ENCODE measurements at places on chromosomes 7 and 10. TPM values are rescaled to one million over a fixed set of nuclear protein-coding genes. Genes with fewer than 3 reads are reported as not detected.
A peak's percentile ranks its signal among the peaks of the same experiment; 100 is the strongest.

Gene COL26A1
- not detected for total RNA-seq

DNA sequence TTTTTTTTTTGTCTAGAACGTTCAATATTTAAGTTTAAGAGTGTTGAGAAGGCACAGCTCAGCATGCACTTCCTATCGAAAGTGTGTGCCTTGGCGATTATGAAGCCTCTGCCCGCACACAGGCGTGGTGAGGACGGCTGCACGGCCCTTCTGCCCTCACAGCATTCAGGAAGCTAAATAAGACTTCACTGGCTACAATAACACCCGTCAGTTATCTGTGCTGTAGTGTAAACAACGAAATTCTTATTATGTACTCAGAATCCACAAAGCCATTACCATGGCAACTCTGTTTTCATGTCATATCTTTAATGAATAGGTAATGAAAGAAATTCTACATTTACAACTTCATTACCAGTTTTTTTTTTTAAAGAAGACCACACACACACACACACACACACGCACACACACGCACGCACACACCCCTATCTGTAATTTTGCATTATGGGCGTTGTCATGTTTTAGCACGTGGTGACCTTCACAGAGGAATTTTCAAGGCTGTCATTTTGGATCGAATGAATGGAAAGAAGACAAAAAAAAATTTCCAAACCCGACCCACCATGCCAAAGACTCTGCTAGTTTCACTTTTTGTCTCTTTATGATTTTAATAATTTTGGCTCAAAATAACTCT lies 254.8 kb upstream of the CTBP2 start:
- DNase-seq: no peak
- H3K36me3 ChIP-seq: no peaks in the 10 kb centered on the region
- H3K27me3 ChIP-seq: no peaks in the 10 kb centered on the region
- no peak overlapping the region for H3K4me3 ChIP-seq

DNA sequence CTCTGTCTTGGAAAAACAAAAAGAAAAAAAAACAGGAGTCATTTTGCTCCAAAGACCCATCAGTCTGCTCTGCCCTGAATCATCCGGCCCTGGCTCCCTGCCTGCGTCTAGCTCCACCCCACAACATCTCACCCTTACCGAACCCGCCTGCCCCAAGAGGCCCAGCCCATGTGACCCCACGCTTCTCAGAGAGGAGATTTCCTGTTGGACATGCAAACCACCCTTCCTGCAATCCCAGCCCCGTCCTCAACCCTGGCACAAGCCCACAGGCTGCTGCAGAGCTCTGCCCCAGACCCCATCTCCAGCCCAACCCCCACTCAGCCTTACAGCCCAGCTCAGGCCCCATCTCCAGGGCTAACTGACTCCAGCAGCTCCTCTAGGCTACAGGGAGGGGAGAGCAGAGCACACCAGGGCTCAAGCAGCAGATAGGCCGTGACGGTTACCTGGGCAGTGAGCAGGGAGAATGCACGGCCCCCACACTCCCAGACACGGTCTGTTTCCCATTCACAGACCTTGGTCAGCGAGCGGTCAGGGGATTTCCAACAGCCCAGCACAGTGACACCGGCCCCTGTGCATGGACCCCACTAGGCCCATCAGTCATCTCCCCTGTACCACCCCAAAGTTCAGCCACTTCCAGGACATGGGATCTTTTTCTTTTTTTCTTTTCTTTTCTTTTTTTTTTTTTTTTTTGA lies 69.9 kb upstream of the GTF2I start:
- no peak for DNase-seq
- H3K4me1 ChIP-seq: no peaks in the 10 kb centered on the region
- no peaks in the 10 kb centered on the region for H3K27me3 ChIP-seq
- H3K27ac ChIP-seq: no peak overlapping the region

DNA sequence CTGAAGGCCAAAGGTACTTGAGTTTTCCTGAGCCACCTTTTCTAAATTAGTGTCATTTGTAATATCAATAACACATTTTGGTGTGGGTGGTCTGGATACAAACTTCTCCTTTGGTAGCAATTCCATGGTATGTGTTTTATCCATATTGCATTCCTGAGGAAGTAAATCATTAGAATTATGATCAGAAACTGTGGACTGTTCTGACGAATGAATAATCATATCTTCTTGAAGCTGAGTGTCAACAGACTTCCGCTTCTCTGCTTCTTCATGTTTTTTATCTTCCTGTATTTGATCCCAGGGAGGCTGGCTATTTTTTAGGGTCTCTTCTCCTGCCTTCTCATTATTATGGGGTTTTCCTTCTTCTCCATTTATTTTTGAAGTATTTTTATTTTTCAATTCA lies 81.4 kb downstream of the NRBF2 start:
- H3K36me3 ChIP-seq: peaks cover 39% of the 10 kb centered on the region
- no peak for DNase-seq
- peaks cover 51% of the 10 kb centered on the region for H3K4me1 ChIP-seq
- no peak overlapping the region for H3K4me3 ChIP-seq

GRCh38 chr7:18390535-18390907 lies 105.0 kb upstream of the HDAC9 start:
- H3K4me1 ChIP-seq: no peaks in the 10 kb centered on the region
- DNase-seq: no peak
- H3K27me3 ChIP-seq: peaks cover 1% of the 10 kb centered on the region
- H3K27ac ChIP-seq: no peak overlapping the region
- no peak overlapping the region for H3K4me3 ChIP-seq

DNA sequence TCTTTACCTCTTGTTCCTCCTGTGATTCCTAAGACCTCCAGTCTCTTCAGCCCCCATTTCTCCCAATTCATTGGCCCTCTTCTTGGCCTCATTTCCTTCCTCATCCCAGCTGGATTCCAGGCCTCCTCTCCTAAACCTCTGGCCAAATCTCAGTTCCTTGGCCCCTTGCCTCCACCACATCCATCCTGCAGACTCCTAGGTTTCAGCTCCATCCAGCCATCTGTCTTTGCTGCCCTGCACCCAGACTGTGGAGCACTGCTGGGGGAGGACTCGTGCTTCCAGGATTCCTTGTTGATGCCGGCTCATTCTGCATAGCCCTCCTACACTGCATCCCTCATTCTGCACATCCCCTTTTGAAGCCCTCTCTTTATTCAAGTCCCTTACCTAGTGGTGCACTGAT lies 6.7 kb downstream of the PLAC9 start:
- no peak overlapping the region for H3K4me3 ChIP-seq
- H3K27me3 ChIP-seq: peaks cover 18% of the 10 kb centered on the region
- no peaks in the 10 kb centered on the region for H3K36me3 ChIP-seq
- no peak overlapping the region for H3K27ac ChIP-seq
- peaks cover 3% of the 10 kb centered on the region for H3K4me1 ChIP-seq

GRCh38 chr7:44748948-44749731 lies 493 bp downstream of the ZMIZ2 start:
- H3K36me3 ChIP-seq: peaks cover 8% of the 10 kb centered on the region
- peaks cover 44% of the 10 kb centered on the region for H3K4me1 ChIP-seq
- peak overlapping the region; percentile 87 for H3K27ac ChIP-seq
- no peaks in the 10 kb centered on the region for H3K27me3 ChIP-seq
- DNase-seq: peak; percentile 34

DNA sequence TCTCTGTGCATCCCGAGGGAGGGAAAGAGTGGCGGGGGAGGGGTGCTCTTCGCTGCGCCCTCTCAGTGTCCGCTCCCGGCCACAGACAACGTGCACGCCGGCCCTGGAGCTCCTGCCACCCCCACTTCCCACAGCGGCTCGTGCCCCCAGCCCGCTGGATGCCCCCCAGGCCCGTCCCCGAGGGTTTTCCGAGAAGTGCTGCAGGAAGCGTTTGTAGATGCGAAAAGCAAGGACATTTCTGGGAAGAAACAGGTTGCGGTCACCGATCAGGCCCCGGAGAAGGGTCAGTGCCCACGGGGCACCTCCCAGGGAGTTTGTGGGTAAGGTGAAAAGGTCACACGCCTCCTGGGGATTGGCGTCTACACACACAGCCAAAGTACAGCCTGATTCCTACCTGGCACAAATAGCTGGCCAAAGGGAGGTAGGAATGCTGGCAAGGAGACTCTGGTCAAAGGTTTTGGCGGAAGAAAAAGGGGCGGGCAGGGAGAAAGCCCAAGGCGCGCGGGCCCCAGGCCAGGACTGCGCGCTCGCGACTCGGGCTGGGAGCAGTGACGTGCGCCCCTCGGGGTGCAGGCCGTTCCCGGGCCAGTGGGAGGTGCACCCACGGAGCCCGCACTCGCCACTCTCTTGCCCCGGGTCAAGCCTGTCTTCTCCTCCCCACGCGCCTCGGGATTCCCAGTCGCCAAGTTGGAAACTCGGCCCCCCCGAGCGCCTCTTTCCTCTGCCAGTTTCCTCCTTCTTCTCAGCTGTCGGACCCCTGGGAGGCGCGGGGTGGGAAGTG lies 1.5 kb upstream of the NRP1 start:
- no peak overlapping the region for H3K27ac ChIP-seq
- H3K4me3 ChIP-seq: peak overlapping the region; percentile 44

Gene COL13A1
- total RNA-seq: not detected

DNA sequence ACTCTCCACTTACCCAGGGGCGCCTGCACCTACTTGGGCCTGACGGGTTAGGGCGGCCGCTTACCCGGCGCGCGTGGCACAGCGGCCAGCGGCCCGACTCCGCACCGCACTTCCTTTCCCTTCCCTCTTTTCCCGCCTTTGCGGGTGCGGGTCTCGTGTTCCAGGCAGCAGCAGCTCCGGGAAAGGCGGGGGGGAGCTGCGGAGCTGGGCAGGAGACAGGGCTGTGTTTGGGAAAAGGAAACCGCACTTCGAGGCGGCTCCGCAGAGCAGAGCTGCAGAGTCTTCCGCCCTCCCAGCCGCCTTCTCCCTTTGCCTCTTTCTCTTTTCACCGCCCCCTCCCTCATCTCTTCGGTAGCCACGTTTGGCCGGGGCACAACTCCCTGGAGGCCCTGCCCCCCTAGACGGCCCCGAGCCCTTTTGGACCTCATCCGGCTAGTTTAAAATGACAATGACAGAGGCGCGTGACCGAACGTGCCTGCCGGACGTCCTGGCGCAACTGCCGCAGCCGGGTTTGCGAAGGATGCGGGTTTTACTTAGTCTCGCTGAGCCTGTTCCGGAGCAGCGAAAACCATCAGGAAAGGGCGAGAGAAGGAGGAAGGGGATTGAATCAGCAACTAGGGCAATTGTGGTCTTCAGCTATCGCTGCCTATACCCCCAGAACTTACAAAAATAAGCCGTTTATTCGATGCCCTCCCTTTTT lies 7.9 kb upstream of the PAX2 start:
- DNase-seq: no peak
- no peak overlapping the region for H3K27ac ChIP-seq
- peaks cover 83% of the 10 kb centered on the region for H3K27me3 ChIP-seq
- peaks cover 30% of the 10 kb centered on the region for H3K4me1 ChIP-seq

GRCh38 chr10:14549496-14549895 lies 218.8 kb upstream of the FRMD4A start:
- no peak overlapping the region for H3K4me3 ChIP-seq
- peak overlapping the region; percentile 73 for H3K27ac ChIP-seq
- peaks cover 89% of the 10 kb centered on the region for H3K4me1 ChIP-seq
- H3K36me3 ChIP-seq: peaks cover 32% of the 10 kb centered on the region

Gene IGFBP1
- not detected for total RNA-seq

- no peak for DNase-seq
- H3K4me3 ChIP-seq: no peak overlapping the region
- H3K4me1 ChIP-seq: no peaks in the 10 kb centered on the region
- H3K27ac ChIP-seq: no peak overlapping the region
- H3K27me3 ChIP-seq: no peaks in the 10 kb centered on the region
Measured at GRCh38 chr10:36473122-36473521, 652.3 kb upstream of the ANKRD30A start.

- H3K4me1 ChIP-seq: peaks cover 46% of the 10 kb centered on the region
- no peaks in the 10 kb centered on the region for H3K27me3 ChIP-seq
- peaks cover 5% of the 10 kb centered on the region for H3K36me3 ChIP-seq
- peak; percentile 98 for DNase-seq
- H3K27ac ChIP-seq: peak within 1 kb of the TSS; percentile 99
Measured at GRCh38 chr10:130110246-130111112, at the start of gene C10orf143. TSS of gene C10orf143 (minus strand) at chr10:130110830. CDS start at chr10:130110772, 58 bp downstream.

Gene MCU
- 19.3 TPM for total RNA-seq

Gene HECTD2
- 4.0 TPM for total RNA-seq

DNA sequence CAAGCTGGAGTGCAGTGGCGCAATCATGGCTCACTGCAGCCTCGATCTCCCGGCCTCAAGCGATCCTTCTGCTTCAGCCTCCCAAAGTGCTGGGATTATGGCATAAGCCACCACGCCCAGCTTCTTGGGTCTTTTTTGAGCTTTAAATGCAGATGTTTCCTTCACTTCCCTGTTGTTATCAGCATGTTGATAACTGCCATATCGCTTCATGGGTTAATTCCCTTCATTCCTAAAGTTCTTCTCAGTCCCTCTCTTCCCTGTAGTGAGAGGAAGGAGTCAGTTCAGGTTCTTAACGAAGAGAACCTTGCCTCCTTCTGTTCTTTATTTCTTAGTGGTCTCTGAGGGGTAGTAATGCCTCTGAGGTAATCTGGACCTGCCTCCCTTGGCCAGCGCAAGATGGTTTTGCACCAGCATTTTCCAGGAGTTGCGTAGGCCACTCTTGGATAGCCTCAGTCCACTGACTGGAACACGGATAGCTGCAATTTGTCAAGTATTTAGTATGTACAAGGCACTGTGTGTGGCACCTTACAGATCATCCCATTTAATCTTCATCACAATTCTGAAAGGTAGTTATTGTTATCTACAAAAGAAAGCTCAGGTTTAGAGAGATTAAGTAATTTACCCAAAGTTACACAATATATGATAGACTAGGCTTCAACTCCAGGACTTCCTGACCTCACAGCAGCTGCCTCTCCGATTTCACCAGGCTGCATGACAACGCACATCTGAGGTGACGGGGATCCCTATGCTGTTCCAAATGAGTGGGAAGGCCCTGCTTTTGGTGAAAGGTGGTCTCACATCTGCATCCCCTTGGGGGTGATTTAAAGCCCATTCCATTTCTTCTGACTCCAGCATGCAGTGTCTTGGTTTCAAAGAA lies 60.5 kb downstream of the GATA3 start:
- H3K27me3 ChIP-seq: no peaks in the 10 kb centered on the region
- no peak overlapping the region for H3K4me3 ChIP-seq
- DNase-seq: no peak
- no peaks in the 10 kb centered on the region for H3K4me1 ChIP-seq
- no peaks in the 10 kb centered on the region for H3K36me3 ChIP-seq

DNA sequence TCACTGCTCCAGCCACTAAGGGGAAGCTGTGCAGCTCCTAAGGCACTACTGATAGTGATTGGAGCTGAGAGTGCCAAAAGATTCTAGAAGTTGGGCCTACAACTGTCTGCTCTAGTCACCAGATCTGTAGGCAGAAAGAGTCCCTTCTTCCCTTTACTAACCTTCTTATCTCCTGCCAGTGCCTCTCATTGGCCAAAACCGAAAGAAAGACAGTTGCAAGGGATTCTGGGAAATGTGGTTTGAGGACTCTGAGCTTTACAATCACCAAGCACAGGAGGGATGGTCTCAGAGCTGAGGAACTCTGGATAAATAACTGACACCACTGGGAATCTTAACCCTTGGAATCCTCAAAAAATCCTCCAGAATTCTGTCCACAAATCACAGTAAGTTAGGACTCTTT lies 615.8 kb downstream of the CCSER2 start:
- H3K4me3 ChIP-seq: no peak overlapping the region
- H3K27me3 ChIP-seq: no peaks in the 10 kb centered on the region
- no peaks in the 10 kb centered on the region for H3K4me1 ChIP-seq
- DNase-seq: no peak
- H3K27ac ChIP-seq: no peak overlapping the region

Gene PLCE1
- total RNA-seq: not detected

Gene TMEM225B
- 1.2 TPM for total RNA-seq

Gene KLHL7
- total RNA-seq: 24.8 TPM
